ENCODE measurements at places on chromosomes 7 and 10. TPM values are rescaled to one million over a fixed set of nuclear protein-coding genes. Genes with fewer than 3 reads are reported as not detected.

DNA sequence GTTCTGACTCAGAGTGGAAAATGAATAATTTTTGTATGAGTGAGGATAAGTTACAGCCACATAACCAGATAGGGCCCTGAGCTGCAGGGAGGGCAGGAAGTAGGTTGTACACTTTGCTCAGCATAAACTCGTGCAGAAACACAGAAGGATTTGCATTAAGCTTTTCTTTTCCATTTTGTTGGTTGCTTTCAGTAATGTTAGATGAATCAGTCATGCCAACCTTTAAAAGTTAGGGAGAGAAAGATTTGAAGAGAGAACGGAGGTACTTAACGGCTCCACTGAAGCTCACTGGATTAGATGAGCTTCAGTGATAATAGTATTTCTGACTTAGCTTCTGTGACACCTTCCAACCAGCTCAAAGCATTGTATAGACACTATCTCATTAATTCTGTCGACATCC is 348.1 kb downstream of the GATA3 start:
- no peak for DNase-seq

AKR1C3 gene
- 71.0 TPM for total RNA-seq

GRCh38 chr10:5502571-5503476 is 3.5 kb upstream of the CALML5 start:
- no peak for DNase-seq

- no peak for DNase-seq
These were observed 1.4 kb upstream of the CALD1 start for GRCh38 chr7:134777908-134778580.

- DNase-seq, result no peak
These were observed 42.2 kb upstream of the LAMB1 start for GRCh38 chr7:108045154-108045553.

DNA sequence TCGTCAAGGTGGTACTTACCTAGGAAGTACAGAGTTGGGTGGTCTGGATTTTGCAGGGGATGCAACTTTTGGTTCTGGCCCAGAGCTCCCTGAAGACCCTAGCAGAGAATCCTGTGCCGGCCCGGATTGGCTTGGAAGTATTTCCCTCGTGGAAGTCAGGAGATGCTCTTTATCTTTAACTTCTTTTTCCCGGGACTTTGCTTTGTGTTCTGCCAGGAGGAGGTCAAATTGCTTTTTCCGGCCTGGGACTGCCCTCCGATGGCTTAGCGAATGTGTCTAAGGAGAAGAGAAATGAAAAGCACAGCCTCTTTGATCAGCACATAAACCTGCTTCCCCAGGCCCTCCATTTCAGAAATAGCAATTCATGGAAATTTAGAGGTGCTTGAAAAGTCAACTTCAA is 57.0 kb upstream of the EFCAB10 start:
- DNase-seq, result no peak

GRCh38 chr10:94076325-94076841 is 82.7 kb downstream of the PLCE1 start:
- no peak for DNase-seq

DGKI gene
- 4.4 TPM for total RNA-seq

DNA sequence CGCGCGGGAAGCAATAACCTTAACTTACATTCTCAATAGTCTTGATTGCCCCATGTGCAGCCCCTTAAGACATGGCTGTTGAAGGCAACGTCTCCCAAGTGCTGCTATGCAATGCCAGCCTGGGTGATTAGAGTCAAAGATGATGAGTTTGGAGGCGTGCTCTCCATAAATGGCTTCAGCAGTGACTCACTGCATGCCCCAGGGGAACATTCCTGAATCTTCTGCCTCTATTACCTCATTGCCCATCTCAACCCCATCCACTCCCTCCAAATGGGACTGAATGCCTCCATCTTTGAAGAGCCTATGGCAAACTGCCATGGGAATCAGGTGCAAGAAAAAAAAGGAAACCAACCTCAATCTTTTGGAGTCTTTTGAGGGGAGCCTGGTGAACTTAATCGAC is 282.8 kb downstream of the SNX10 start:
- DNase-seq, result no peak

GRCh38 chr7:7585241-7585928 is 18.7 kb downstream of the MIOS start:
- no peak for DNase-seq

DNA sequence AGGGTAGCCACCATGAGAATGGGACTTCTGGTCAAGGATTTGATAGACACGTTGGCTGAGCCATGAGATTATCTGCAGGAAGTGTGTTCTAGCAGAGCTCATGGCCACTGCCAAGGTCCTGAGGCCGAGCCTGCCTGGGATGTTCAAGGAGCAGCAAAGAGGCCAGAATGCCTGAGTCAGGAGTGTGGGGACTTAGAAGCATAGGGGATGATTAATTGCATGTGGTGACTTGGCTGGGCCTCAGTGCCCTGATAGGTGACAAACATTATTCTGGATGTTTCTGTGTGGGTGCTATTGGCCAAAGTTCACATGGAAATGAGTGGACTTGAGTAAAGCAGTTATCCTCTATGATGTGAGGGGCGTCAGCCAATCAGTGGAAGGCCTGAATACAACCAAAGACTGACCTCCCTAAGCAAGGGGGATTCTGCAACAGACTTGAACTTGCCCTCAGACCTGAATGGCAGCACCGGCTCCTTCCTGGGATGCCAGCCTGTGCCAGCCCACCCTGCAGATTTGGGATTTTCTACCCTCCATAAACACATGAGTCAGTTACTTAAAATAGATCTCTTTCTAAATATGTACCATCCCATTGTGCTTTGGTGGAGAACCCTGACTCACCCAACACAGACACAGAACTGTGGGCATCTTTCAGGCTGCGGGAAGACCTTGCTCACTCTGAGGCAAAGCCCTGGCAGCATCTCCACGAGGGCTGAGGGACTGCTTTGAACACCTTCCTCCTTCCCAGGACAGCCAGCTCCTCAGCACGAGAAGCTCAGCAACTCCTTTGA is 363.9 kb upstream of the MGMT start:
- DNase-seq, result no peak

GRCh38 chr10:76433161-76434005 is 1002.0 kb downstream of the LRMDA start:
- no peak for DNase-seq

GRCh38 chr7:112788778-112789343 is 1.3 kb downstream of the TMEM168 start:
- no peak for DNase-seq

GRCh38 chr10:4127518-4128315 is 342.7 kb upstream of the KLF6 start:
- no peak for DNase-seq

GRCh38 chr7:123004931-123005330 is 9.4 kb upstream of the TAS2R16 start:
- no peak for DNase-seq

DNA sequence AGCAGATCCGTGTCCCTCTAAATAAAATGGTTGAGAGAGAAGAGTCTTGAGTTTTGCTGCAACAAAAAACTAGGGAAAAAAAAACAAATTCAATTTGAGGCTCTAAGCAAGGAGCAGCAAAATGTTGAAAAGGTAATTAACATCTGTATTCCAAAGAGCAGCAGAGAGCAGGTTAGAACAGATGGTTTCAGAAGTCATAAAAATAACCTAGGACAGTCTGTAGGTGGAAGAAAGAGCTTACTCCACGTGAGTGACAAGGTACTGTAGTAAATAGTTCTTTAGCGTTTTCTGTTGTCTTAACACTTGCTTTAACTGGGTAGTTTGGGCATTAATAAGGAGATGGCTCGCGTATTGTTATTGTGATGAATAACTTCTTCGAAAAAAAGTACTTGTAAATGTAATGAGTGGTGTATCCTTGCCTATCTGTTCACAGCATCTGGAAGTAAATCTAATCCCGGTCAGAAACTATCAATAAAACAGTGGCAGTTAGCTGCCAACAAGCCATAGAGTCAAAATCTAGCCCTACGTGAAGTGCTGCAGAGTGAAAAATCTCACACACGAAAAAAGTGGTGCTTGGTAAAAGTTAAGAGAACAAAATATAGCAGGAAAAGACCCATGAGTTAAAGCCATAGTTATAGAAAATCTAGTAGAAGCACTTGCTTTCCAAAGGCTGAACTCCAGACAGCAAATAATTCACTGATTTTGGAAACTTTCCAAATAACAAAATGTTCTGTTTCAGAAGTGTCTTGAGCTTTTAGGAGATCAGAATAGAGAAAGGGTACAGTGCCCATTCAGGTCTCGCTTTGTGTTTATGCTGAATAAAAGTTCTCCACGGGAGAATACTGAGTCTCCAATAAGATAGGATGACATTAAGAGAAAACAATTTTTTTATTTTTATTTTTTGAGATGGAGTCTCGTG is 49.3 kb upstream of the PARD3 start:
- DNase-seq, result no peak

- DNase-seq, result no peak
These were observed 20.6 kb downstream of the KLHDC10 start for GRCh38 chr7:130090745-130091532.

DNA sequence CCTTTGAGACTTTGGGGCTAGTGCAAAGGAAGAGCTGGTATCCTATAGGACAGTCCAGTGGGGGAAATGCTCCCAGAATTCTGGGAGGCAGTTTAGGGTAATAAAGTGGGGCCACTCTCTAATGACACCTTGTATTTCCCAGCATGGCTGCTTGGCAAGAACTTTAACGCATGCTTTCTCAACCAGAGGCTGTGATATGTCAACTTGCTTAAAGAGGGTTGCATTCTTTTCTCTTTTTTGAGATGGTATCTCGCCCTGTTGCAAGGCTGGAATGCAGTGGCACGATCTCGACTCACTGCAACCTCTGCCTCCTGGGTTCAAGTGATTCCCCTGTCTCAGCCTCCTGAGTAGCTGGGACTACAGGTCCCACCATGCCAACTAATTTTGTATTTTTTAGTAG is 38.4 kb downstream of the ALDH18A1 start:
- DNase-seq, result no peak

GRCh38 chr10:118629211-118629610 is 33.8 kb upstream of the PRLHR start:
- DNase-seq, result no peak

DNA sequence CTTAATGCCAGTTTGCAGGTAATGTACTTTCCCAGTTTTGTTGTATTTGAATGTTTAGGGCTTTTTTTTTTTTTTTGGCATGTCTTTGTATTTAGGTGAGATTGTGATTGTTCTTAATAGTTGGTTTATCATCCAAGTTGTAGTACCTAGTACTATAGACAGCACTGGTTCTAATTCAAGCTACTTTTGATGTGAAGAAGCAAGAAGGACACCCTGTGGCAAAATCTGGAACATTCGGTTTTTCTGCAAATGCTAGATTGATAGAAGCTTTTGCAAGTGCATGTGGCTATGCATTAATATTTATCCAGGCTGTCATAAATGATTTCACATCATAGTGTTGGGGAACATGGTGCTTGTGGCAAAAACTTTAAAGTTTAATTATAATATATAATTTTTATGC is 248.9 kb downstream of the FOXP2 start:
- DNase-seq, result no peak

DNA sequence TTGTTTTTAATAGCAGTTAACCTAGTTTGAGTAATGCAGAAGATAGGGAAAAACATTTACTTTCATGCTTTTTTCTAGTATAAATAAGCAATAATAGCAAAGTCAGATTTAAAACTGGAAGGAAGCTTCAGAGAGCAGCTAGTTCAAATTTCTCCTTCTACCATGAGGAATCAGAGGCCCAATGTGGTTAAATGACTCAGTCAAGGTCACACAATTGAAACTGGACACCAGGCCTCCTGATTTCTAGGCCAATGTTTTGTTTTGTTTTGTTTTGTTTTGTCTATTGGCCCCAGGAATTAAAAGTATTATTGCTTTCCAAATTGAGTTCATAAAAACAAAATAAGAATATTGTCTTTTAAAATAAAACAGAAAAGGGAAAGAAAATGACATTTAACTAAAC is 122.3 kb downstream of the TRIL start:
- no peak for DNase-seq
